ENCODE measurements at places on chromosomes 11 and 22.
A peak's percentile ranks its signal among the peaks of the same experiment; 100 is the strongest.

- no peak for DNase-seq
Observed at GRCh38 chr11:69889400-69890318, 70.4 kb upstream of the FGF3 start.

DNA sequence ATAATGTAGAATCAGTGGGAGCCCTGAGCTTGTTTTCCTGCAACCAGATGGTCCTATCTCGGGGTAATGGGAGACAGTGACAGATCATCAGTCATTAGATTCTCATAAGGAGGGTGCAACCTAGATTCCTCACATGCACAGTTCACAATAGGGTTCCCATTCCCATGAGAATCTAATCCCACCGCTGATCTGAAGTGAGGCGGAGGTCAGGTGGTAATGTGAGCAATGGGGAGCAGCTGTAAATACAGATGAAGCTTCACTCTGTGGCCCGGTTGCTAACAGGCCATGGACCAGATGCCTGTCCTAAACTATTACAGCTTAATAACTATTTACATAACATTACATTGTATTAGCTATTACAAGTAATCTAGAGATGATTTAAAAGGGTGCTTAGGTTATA is 17.0 kb downstream of the DIXDC1 start:
- no peak for DNase-seq

DNA sequence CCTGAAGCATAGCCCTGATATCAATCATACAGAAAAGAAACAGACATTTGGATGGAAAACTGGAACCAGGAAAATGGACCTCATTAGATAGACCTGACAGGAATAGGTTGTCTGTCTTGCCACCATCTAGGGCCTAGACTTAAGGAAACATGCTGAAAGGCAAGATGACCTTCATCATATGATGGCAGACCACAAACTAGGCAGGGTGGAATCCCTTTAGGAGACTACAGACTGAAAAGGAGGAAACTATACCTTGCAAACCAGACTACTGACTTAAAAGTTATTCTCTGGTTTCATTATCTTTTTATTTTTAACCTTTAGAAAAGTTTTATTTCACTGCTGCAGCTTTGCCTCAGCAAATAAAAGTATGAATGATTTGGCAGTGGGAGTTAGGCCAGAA is 20.3 kb downstream of the SBF2 start:
- DNase-seq, result no peak

- DNase-seq, result no peak
Observed at GRCh38 chr22:27454807-27455450, 346.6 kb downstream of the MN1 start.

DNA sequence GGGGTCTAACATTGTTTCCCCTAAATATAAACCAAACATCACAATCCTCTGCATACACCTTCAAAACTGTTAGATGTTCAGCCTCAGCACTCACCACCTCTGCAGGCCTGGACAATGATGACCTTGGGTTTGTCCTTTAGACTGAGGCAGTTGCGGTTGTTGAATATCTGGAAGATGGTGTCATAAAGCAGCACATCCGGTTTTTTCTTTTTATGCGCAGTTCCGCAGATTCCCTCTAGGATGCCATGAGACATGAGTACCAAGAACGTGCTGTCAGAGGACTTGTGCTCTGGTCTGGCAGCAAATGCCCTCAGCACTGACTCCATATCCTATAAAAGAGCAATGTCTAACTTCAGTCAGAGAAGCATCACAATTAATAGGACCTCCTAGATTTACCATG is 22.8 kb downstream of the CASP5 start:
- peak; percentile 24 for DNase-seq

DNA sequence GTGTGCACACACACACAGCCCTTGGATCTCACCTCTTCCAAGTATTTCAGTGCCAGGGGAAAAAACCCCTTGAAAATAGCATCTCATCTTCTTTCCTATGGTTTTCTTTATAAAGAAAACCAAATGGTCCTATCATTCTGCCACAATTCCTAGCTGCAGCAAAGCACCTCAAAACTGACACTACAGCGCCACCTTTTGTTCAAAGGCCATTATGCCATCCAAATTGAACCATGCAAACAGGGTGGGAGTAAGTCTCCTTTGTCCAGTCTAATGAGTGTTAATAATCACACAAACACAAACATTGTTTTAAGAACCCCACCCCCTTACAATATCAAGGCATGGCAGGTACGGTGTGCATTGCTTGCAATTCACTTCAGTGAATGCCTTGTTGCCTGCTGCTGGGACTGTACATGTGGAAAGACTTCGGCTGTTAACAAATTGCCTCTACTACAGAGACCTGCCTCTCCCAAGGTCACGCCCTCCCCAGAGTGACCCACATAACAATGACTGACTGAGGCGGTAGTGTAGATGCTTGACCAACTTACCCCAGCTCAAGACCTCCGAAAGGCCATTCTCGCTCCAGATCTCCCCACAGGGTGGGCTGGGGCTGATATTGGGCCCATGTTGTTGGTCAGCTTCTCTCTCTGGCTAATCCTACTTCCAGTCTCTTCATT is 31.7 kb downstream of the FAM181B start:
- peak; percentile 38 for DNase-seq

GRCh38 chr11:134995741-134996140 is 583.7 kb upstream of the B3GAT1 start:
- no peak for DNase-seq

DNA sequence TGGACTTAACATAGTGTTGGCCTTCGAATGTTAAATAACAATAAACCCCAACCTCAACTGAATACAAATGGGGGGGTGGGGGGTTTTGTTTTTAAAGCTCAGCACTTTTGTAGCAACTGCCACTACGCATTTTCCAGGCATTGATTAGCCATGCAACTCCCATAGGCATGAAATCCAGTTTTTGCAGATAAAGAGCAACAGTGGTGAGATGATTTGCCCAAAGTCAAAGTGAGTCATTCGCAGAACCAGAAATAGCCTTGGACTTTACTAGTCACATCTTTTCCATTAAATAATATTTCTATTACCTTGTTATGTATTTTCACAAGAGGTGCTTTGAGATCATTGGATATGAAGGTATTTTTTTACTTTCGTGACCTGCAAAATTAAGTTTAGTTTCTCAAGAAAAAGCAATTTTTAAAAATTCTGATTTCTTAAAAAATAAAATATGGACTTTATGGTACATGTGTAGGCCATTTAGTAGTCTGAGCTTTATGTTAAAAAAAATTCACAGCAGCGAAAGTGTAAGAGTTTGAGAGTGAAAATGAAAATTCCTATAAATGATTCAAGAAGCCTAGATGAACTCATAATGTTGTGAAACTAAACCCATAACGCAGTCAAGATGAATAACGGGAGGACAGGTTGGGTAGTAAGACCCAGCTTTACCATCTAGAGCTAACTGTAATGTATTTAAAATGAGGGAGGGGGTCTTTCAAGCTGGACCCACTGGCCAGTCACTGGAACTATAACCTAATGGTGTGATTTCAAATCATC is 1.9 kb upstream of the PHF21A start:
- no peak for DNase-seq

DNA sequence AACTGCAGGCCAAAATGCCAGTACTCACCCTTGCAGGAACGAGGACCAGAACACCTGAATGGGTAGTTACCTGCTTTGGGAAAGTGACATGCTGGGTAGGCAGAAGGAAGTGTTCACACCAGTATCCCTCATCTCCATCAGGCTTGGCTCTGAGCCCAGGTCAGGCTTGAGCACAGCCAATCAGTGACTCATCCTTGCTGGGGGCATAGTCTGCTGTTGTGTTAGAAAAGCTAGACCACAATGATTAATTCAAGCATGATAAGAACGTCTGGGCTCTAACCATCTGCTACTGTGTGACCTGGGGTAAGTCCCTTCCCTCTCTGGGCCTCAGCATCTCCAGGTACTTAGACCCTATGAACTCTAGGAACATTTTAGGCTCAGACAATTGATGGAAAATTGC is 450.4 kb downstream of the MIAT start:
- DNase-seq, result no peak

DNA sequence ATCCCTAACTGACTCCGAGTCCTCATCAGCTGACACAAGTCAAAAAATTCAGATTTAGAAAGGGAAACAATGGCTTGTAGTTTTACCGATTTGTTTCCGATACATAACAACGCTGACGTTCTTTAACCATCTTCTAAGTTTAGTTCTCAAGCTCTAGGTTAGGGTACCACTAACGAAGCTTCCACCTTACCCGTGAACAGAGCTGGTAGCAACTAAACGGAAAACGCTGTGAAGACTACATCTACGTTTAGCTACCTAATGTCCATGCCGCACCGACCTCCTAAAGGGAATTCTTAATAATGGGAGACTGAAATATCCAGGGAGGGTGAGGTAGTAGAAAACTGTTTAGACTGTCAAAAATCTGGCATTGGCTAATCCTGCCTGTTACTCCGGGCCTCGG is 1.0 kb downstream of the NUP98 start:
- no peak for DNase-seq

- DNase-seq, result no peak
Observed at GRCh38 chr11:45176996-45177395, 30.6 kb downstream of the PRDM11 start.

- no peak for DNase-seq
Observed at GRCh38 chr22:39941601-39942000, 18.6 kb upstream of the TMA7B start.

DNA sequence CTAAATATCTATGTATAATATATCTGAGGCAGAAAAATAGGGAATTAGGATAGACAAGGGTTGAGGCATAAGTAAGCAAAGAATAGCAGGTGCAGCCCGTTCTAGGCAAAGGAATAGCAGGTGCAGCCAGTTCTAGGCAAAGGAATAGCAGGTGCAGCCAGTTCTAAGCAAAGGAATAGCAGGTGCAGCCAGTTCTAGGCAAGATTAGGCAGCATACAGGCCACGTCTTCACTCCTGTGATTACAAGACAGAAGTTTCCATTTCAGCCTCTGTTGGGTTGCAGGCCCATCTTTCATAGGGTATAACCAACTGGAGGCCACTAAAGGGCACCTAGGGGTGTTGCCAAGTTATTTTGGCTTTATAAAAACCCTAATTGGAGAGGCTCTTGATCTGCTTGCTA is 28.8 kb upstream of the CHORDC1 start:
- DNase-seq, result no peak

DNA sequence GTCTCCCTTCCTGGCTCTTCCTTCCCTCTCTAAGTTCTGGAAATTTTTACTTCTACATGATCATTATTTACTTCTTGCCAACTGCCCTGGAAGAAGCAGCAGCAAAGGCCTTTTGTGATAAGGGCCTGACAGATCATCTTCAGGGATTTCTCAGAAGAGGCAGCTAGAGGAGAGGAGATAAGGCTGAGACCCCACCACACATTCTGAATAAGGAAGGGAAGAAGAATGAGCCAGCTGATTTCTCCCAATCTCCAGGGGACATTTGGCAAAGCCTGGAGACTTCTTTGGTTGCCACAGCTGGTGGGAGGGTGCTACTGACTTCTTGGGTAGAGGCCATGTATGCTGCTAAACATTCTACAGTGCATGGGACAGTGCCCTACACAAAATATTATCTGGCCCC is 122.4 kb upstream of the OR9Q1 start:
- no peak for DNase-seq

GRCh38 chr11:134727204-134727603 is 315.2 kb upstream of the B3GAT1 start:
- DNase-seq, result no peak

- DNase-seq, result no peak
Observed at GRCh38 chr11:5071799-5072198, 2.4 kb downstream of the OR52E1 start.

DNA sequence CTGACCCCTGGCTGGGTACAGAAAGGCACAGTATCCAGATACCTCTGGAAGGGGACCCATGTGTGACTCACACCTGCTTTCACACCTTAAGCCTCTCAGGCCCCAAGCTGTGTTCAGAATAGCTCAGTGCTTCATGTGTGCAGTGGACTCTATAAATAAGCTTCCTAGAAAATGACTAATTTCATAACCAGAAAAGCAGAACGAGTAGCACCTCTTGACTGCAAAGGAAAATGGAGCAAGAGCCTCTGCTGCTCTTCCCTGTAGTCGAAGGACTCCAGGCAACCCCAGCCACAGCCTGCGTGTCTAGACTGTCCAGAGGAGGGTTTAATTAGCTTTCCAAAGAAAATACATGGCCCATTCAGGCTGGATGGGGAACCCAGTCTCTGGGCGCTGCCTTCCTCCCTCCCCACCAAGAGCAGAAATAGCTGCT is 23.1 kb downstream of the PTPN5 start:
- peak; percentile 20 for DNase-seq

GRCh38 chr11:65420506-65420905 is 2.1 kb upstream of the NEAT1 start:
- peak; percentile 18 for DNase-seq

- no peak for DNase-seq
Observed at GRCh38 chr11:80771017-80771416, 1330.2 kb upstream of the TENM4 start.

- no peak for DNase-seq
Observed at GRCh38 chr22:17897858-17898257, 123.6 kb upstream of the BID start.

DNA sequence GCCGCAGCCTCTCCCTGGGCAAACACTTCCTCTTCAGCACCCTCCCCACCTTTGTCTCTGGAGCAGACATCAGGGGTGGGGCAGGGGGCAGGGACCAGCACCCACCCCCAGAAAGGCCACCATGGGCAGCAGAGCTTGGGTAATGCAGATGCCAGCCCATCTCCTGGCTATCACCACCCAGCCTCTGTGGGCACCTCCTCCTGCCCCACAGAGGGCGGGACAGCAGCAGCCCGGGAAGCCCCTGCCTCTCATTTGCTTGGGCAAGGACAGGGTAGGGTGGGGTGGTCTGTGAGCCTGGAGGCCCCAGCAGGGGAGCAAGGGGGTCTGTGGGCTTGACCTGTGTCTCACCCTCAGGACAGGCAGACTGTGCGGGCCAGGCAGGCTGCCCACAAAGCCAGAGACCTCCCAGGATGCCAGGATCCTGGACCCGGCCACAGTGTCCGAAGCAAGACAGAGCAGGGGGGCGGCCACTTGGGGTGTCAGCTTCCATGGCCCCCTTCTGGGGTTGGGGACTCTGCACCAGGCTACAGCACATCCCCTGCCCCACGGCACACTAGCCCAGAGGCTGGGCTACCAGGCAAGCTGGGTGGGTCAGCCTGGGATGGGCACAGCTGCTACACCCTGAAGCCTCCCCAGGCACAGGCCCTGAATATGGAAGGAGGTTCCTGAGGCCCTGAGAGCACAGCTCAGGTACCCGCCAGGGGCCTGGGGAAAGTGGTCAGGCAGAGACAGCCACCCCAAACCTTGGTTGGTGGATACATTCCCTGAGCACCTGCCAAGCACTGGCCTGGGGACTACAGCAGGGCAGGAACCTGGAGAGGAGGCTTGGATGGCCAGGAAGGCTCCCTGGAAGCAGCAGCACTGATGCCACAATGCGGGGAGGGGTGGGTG is 4.5 kb downstream of the RNH1 start:
- no peak for DNase-seq

GRCh38 chr22:39177456-39177775 is 24.9 kb upstream of the CBX7 start:
- DNase-seq, result no peak

GRCh38 chr22:26958378-26958777 is 301.0 kb downstream of the MIAT start:
- DNase-seq, result no peak

Measured in activated CD4-positive, alpha-beta T cell treated with anti-CD3 and anti-CD28 coated beads for 48 hours (primary cell).